Stimulated activated CD8-positive, alpha-beta memory T cell treated with anti-CD3 and anti-CD28 coated beads, Interleukin-7, amount 100 ng/mL, for 1 hour (primary cell): ENCODE measurements at places on chromosomes 7 and 10.

DNA sequence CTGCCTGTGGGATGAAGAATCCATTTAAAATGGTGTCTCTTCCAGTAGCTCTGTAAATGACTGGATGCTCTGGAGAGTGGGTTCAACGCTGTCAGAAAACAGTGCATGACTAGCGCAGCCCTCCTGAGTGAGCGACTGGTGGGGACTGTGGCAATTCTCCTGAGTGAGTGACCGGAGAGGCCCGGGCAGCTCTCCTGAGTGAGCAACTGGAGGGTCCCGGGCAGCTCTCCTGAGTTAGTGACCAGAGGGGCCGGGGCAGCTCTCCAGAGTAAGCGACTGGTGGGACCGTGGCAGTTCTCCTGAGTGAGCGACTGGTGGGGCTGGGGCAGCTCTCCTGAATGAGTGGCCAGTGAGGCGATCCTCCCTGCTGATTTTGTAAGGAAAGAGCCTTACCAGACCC lies 85.5 kb downstream of the WDR37 start:
- no peak for DNase-seq

DNA sequence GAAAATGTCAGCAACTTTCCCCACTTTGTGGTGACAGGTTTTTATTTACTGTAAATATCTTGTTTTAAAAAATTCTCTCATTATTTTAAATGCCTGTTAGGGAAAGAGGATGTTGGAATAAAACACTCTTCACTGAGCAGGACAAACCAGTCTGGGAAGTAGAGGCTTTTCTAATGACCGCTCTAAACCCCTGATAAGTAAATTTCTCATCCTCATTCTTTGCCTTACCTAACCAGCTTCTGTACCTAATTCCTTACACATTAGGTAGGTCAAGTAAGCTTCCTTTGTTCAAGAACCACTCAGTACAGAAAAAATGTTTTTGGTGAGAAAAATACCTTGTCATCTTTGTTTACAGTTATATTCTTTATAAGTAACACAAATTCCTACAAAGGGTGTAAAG lies 143.6 kb downstream of the GPR85 start:
- DNase-seq, result no peak

- peak; percentile 42 for DNase-seq
Observed at GRCh38 chr10:80459047-80459865, 5.1 kb downstream of the TSPAN14 start.

DNA sequence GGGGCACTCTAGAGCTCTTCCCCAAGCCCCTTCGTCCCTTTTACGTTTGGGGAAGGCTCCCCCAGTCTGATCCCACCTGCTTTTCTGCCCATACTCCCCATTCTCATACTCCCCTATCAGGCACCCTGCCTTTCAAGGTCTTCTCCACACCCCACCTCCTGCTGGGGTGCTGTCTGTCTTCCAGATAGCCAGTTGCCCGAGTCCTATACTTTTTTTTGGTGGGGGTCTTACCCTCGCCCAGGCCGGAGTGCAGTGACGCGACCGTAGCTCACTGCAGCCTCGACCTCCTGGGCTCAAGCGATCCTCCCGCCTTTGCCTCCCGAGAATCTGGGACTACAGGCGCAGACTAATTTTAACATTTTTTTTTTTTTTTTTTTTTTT lies 775 bp upstream of the ABHD11 start:
- DNase-seq, result no peak

- DNase-seq, result peak; percentile 43
Observed at GRCh38 chr7:26061678-26062603, 90.1 kb upstream of the NFE2L3 start.

- no peak for DNase-seq
Observed at GRCh38 chr7:69967689-69968450, 369.6 kb downstream of the AUTS2 start.

DNA sequence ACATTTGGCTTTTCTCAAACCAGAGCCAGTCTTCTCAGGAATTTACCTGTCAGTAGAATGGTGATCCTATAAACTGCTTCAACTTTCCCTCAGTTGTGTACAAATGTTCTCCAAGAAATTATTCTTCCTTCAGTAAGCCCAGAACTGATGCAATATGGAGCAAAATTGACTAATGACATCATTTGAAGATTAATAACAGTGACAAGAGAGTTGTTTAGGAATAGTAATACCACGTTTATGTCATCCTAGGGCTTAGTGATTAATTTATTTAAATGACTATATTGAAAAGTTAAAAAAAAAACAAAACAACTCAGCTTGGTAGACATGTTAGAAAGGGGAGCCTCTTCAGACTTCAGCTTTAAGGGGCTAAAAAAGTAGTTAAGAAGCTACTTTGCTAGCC lies 933.2 kb downstream of the GATA3 start:
- no peak for DNase-seq

DNA sequence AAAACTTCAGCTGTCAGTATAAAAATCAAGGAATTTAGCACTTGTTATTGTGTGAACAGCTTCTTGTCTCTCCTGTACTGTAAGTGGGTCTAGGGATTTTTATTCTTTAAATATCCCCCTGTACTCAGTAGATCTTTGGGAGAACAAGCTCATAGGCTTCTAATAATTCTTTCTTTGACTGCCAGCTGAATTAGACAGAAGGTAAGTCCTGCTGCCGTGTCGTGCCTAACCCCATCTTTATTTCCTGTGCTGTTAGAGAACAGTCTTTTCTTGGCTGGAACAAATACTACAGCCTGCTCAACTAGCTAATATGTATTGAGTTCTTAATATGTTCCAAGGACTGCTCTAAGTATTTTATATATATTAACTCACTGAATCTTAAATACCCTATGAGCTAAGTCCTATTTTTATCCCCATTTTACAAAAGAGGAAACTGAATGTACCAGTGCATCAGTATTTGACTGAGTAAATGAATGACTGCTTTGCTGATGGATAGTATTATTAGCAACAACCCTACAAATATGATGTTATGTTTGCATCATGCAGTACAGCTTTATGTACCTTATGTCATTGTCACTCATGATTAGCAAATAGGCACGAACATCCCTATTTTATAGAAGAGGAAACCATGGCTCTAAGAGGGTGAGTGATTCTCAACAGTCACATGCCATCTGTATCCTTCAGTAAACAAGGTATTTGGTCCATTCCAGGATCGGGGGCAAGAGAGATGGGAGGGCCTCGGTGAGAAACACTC lies 5.5 kb upstream of the DUSP5 start:
- DNase-seq, result no peak

- DNase-seq, result no peak
Observed at GRCh38 chr7:102253973-102254370, 32.7 kb upstream of the SH2B2 start.

DNA sequence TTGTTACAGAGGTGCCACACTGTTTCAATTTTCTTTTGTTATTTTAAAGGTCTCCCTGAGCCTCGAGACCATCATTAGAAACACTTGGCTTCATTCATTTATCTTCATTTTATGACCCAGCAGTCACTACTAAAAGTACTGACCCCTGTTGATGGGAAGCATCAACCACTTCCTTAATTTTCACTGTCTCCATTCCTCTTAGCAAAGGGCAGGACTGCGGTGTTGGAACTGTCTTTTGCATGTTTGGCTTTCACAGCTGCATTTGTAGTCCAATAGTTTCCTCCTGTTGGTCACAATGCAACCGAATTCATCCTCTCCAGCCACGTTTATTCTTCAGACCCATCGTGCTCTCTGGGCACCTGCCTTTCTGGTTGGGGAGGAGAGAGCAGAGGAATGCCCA lies 46.7 kb upstream of the PDZD8 start:
- no peak for DNase-seq

DNA sequence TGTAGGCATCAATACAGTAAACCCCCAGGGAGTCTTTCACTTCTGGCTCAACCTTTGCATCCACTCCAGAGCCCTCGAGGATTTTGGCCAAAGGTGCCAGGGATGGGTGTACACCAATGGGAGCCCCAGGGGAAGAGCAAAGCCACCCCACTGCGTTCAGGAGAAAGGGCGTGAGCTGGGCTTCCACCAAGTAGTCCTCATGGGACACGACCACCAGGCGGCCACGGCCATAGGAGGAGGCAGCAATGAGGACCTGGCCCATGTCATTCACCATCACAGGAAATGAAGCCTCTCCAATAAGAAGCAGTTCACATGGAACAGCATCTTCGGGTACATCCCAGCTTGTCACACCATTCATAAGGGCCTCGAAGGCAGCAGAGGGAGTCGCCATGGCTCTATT lies 25.8 kb downstream of the TCAF1 start:
- no peak for DNase-seq
